ENCODE measurements at places on chromosomes 12 and 14. TPM values are rescaled to one million over a fixed set of nuclear protein-coding genes. Genes with fewer than 3 reads are reported as not detected.
A peak's percentile ranks its signal among the peaks of the same experiment; 100 is the strongest.

Gene KRT6A
- not detected for total RNA-seq

Gene PRPF39
- total RNA-seq, result 54.8 TPM

Gene CFAP73
- 0.65 TPM for total RNA-seq

Gene ASPG
- not detected for total RNA-seq

Gene PIWIL1
- total RNA-seq, result not detected

DNA sequence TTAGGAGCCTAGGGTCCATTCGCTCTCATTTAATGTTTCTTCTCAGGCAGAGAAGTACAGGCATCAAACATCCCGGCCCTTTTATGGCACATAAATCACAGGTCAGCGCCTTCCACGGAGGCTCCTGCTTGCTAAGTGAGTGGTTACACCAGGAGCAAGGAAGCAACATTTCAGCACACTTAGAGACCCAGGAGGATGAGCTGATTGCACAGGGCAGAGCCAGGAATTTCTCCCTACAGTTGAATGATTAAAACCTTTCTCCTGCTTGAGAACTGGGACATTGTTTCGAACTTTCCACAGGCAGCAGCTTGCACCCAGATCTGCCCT, 233.4 kb downstream of the SPTSSA start:
- no peak for DNase-seq

- no peak for DNase-seq
Measured at GRCh38 chr12:54378796-54379397, 5.6 kb downstream of the ZNF385A start.

- no peak for DNase-seq
Measured at GRCh38 chr14:78178971-78179370, 8.8 kb downstream of the NRXN3 start.

GRCh38 chr12:75742961-75743360, 231.6 kb upstream of the KRR1 start:
- no peak for DNase-seq

- peak; percentile 87 for DNase-seq
Measured at GRCh38 chr14:69153152-69153872, 393 bp upstream of the DCAF5 start.

GRCh38 chr12:116734156-116734768, 3.6 kb downstream of the SPRING1 start:
- DNase-seq, result no peak

- no peak for DNase-seq
Measured at GRCh38 chr12:100724071-100724470, 70.5 kb upstream of the ANO4 start.

- DNase-seq, result no peak
Measured at GRCh38 chr12:52454411-52455201, 2.7 kb upstream of the KRT6B start.

DNA sequence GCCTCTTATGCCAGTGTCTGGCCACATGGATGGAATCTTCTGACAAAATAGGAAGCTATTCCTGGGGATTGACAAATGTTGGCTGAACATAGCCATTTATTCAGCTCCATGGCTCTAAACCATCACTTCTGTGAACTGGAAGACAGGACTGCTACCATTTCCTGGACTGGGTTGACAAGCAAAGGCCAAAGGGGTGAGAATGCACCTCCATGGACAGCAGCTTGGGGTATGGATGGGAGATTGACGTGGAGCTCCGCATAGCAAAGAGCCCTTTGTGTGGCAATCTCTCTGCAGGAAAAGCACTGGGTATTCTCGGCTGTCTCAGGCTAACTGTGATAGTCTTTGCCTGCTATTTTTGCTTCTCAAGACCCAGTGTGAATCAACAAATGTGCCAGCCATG, 223.0 kb upstream of the EGLN3 start:
- DNase-seq, result no peak

GRCh38 chr12:52280796-52281560, 6.5 kb downstream of the KRT86 start:
- no peak for DNase-seq

- no peak for DNase-seq
Measured at GRCh38 chr14:31843361-31844091, 233.6 kb upstream of the ARHGAP5 start.

DNA sequence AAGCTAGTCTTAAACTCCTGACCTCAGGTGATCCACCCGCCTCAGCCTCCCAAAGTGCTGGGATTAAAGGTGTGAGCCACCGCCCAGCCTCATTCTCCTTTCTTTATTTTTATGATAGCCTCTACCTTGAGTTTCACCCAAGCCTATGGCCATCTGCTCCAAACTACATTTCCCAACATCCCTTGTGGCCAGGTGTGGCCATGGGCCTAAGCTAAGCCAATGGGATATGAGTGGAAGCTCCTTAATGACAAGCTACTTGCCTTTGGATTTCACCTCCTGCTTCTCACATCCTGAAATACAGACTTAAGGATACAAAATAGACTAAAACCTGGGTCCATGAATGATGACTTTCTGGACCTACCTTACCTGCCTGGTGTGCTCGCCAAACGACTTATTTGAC, 46.2 kb downstream of the DPF3 start:
- no peak for DNase-seq

Data from activated naive CD8-positive, alpha-beta T cell treated with anti-CD3 and anti-CD28 coated beads, Interleukin-2, amount 10 ng/mL, durations not matched to agents 7 days and 5 days (primary cell).